ENCODE measurements at places on chromosomes 7 and 10. TPM values are rescaled to one million over a fixed set of nuclear protein-coding genes. Genes with fewer than 3 reads are reported as not detected.

TMEM176A gene
- 0.35 TPM for total RNA-seq

MTURN gene
- 19.4 TPM for total RNA-seq

DNA sequence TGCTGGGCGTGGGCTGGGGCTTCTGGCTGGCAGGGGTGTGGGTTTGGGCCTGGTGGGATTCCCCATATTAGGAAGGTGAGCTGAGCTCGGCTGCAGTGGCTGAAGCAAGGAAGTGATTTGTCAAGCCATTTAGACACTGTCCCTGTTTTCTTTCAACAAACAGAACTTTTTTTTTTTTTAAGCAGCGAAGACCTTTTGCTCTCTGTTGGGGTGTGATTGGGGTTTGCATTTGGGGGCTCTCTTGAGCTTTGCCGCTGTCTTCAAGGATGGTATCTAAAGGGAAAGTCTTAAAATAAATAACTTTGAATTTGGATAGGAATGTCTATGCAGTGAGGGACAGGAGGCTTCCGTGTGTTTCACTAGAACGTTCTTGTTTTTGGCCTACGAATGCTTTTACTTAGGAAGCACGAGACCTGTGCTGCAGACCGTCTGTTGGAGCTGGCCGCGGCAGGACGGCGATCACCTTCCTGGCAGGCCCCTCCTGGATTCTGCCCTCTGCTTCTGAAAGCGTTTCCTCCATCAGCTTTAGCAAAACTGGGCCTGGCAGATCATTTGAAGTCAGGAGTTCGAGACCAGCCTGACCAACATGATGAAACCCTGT, 43.9 kb downstream of the FOXK1 start:
- no peak for DNase-seq

GRCh38 chr7:157375410-157375809, 38.6 kb downstream of the DNAJB6 start:
- no peak for DNase-seq

- DNase-seq = no peak
Measured at GRCh38 chr10:75807456-75807855, 376.0 kb downstream of the LRMDA start.

GRCh38 chr10:12707461-12708185, 293.9 kb downstream of the CCDC3 start:
- peak; percentile 88 for DNase-seq

GHRHR gene
- not detected for total RNA-seq

DNA sequence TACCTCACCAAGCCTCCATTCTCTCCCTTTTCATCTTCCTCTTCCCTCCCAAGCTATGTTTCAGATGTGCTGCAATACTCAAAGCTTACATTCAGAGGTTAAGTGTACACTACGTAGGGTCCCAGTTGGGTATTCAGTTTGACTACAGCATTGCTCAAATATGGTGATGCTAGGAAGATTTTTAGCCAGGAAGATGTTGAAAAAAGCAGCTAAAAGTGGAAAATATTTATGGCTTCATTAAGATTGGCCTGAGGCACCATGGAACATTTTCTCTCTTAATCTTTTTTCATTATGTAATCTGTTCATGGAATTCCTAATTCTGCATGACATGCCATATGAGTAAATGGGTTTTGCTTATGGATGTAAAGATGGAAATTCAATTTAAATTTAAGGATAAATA, 72.0 kb upstream of the ABCB5 start:
- DNase-seq = no peak

DNA sequence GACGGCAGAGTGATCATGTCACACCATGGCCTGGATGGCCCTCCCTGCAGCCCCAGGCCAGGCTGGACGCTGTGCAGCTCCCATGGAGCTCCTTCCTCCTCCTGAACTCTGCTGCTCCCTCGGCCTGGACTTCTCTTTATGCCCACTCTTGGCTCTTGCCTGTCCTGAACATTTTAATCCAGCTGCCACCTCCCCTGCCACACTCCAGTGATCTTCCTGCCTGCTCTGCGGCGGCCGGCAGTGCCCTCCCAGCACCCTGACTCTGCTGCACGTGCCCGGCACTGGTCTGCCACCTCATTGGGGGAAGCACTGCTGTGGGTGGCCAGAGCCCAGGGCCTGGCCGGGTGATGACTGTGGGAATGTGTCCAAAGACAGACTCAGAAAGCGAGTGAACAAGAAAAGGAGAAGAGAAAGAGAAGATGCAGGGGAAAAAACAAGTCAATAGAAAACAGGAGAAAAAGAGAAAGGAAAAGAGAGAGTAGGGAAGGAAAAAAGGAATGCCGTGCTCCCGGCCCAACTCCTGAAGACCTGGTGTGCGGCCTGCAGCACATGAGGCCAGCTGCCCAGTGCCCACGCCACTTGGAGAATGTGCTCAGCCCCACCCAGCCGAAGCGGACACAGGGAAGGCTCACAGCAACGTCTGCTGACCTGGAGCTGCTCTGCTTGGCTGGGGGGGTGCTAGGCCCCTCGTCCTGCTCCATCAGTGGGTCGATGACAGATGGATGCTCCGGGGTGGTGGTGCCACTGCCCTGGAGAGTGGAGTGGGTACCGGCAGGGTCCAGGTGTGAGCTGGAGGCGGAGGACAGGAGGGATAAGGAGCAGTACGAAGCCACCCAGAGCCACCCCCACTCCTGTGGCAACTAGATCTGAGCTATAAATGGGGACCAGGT, 115.9 kb downstream of the DLG5 start:
- DNase-seq = peak; percentile 7

IL6 gene
- total RNA-seq = 84.2 TPM

ACTR3C gene
- total RNA-seq = 81.8 TPM

- peak; percentile 82 for DNase-seq
Measured at GRCh38 chr7:116953906-116954838, 871 bp downstream of the ST7 start.

DNA sequence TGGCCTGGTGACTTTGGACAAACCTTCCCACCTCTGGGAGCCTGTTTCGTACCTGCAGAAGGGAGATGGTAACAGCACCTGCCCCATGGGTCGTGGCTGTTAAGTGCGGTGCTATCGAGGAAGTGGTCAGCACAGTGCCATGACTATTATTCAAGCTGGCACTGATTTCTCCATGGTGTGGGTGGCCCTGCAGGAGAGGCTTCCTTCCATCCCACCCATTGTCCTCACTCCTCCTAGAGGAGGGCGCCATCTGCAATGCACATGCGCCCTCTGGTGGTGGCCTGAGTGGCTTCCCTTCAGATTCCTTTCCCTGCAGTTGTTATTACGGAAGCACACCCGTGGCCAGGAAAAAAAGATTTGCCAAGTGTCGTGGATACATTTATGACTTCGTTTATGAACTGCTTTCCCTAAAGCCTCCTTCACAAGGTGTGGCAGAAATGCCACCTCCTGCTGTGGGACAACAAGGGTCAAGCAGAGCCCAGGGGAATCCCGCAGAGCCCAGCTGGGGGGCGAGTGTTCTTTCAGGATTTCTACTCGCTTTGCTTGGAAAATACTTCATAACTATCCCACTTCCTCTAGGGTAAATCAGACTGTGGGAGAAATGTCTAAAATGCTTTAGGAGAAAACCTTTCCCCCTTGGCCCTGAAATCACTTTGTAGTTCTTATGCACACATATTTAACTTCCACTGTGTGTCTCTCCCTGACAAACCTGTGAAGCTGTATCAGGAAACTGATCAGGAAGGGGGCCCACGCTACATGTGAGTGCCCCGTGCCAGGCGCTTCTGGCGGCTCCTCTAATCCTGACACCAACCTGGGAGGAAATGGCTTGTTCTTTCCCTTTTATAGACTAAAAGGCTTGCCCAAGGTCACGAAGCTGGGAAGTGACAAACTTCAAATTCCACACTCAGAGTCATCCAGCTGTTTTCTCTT, 98.0 kb upstream of the ANLN start:
- DNase-seq = peak; percentile 68

GRCh38 chr7:155533827-155534690, 12.3 kb downstream of the CNPY1 start:
- DNase-seq = no peak

- DNase-seq = no peak
Measured at GRCh38 chr10:21099291-21100062, 202.4 kb upstream of the NEBL start.

- no peak for DNase-seq
Measured at GRCh38 chr7:12694817-12695216, 7.4 kb downstream of the ARL4A start.

HSPA12A gene
- total RNA-seq = 79.5 TPM

PTF1A gene
- not detected for total RNA-seq

PROSER2 gene
- 84.9 TPM for total RNA-seq

DNA sequence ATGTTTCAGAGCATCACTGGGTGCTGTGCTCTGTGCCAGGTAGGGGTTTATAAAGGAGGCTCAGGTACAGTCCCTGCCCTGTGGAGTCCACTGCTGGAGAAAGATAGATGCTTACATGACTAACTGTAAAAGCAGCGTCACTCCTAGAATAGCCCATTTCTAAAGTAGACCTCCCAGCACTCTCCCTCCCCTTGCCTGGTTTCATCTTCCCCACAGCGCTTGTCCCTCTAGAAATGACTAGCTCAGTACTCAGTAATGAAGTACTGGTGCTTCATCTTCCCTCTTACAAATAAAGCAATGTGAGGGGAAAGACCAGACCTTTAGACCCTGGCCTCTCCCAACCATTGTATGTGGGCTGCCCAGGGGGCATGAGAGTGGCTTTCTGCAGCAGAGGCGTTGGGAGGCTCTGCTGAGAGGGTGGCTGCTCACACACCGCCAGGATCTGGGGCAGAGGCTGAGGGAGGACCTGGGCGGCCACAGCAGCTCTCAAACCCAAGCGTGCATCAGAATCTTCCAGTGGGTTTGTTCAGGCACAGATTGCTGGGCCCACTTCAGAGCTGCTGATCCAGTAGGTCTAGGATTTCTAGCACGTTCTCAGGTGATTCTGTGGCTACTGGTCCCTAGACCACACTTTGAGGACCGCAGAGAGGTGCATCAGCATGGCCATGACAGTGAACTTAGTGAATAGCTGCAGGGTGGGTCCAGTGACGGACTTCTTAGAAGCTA, 110.3 kb upstream of the ANLN start:
- peak; percentile 27 for DNase-seq

- peak; percentile 0 for DNase-seq
Measured at GRCh38 chr10:129718548-129719414, 245.3 kb downstream of the EBF3 start.

DNA sequence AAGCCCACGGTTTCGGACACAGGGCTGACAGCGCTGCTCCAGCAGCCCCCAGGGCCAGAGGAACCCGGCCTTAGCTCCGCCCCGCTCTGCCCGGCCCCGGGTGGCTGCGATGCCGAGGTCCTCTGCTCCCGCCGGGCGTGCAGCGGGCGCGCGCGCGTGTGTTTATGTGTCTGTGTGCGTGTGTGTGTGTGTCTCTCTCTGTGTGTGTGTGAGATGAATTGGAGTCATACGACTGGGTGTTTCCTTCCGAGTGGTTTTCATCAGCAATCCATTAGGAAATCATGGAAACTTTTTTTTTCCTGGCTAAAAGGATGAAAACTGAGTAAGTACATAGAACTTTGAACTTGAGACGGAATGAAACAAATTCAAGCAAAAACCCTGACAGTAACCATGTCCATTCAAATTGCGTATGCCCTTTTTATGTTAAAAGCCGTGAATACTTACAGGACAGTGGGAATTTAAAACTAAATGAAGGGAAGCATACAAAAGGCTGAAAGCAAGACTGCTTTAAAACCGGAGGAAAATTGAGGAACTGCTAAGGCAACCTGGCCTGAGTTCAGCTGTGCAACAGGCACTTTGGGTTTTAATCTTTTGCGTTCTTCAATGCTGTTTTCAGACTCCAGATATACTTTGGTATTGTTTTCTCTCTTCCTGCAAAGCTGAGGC, at the start of gene CPED1:
CPED1 (plus strand) TSS at position 121 of the 666 bp plus-strand sequence. CDS start 911 bp downstream, outside the sequence.
- peak; percentile 80 for DNase-seq

ZNF853 gene
- total RNA-seq = 1.7 TPM

DNA sequence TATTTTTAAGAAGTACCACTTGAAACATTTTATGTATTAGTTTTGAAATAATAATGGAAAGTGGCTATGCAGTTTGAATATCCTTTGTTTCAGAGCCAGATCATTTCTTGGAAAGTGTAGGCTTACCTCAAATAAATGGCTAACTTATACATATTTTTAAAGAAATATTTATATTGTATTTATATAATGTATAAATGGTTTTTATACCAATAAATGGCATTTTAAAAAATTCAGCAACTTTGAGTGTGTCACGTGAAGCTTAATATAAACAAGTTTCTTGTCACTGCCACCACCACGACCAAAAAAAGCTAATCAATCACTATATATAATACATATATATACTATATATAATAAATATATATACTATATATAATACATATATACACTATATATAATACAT, 4.8 kb downstream of the IL6 start:
- peak; percentile 52 for DNase-seq

- DNase-seq = no peak
Measured at GRCh38 chr10:2414039-2414438, 653.3 kb upstream of the PFKP start.

- peak; percentile 49 for DNase-seq
Measured at GRCh38 chr10:17213646-17214349, 12.3 kb upstream of the TRDMT1 start.

GRCh38 chr10:10320956-10321355, 696.7 kb upstream of the CELF2 start:
- DNase-seq = no peak

GRCh38 chr10:118394301-118395200, 52.4 kb upstream of the FAM204A start:
- no peak for DNase-seq

LLCFC1 gene
- total RNA-seq = not detected

DPP6 gene
- total RNA-seq = 0.05 TPM

DNA sequence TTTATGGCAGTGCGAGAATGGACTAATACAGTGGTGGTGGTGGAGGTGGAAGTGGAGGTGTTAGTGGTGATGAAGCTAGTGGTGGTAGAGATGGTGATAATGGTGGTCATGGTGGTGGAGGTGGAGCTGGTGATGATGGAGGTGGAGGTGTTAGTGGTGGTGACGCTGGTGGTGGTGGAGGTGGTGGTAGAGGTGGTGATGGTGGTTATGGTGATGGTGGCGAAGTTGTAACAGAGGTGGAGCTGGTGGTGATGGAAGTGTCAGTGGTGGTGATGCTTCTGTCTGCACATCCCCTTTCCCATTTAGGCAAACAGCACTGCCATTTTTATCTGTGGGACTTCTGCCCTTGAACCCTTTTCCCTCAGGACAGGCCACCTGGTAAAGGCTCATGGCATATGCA, 7.4 kb upstream of the PTPRN2 start:
- peak; percentile 49 for DNase-seq

GRCh38 chr7:142739923-142740492, 9.3 kb upstream of the PRSS1 start:
- no peak for DNase-seq

- peak; percentile 12 for DNase-seq
Measured at GRCh38 chr10:77333610-77334340, 303.8 kb downstream of the KCNMA1 start.

DNA sequence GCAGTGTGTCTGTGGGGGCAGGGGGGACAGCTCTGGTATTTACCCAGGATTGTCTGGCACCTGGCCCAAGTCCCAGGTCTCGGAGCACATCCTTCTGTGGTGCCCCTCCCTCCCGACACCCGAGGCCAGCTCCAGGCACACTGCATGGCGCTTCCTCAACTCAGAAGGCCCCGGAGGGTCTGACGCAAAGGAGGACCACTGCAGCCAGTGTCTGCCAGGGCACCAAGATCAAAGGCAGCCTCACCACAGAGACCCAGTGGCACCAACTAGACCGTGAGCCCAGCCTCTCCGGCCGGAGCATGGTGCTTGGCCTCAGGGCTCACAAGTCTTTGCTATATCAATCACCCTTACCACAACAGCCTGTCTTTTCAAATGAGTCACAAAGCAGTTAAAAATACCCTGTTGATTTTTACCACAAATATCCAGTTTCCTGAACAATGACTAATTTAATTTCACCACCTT, 99.3 kb upstream of the DDC start:
- DNase-seq = peak; percentile 98

SGMS1 gene
- 59.6 TPM for total RNA-seq

GRCh38 chr10:3186368-3186767, 13.8 kb upstream of the PITRM1 start:
- DNase-seq = no peak

ANKRD61 gene
- total RNA-seq = not detected

All from renal cortical epithelial cell (primary cell).